Stimulated activated CD8-positive, alpha-beta memory T cell treated with anti-CD3 and anti-CD28 coated beads, Interleukin-4, amount 100 ng/mL, for 48 hours (primary cell): ENCODE measurements at places on chromosomes 6 and 20.

DNA sequence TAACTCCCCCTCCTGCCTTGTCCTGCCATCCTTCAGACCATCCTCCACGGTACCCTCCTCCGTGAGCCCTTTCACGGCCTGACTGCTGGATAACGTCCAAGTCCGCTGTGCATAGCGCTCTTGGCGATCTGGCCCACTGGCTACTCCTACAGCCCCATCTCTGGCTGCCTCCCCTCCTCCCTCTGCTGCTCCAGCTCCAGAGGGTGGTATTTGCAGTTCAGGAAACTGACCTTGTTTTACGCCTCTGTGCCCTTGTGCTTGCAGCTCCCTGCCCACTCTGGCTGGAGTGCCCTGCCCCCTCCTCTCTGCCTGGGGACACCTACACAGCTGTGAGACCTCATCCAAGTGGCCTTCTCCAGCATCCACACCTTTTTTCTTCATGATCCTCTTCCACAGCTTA lies 6.5 kb upstream of the RREB1 start:
- no peak for DNase-seq

DNA sequence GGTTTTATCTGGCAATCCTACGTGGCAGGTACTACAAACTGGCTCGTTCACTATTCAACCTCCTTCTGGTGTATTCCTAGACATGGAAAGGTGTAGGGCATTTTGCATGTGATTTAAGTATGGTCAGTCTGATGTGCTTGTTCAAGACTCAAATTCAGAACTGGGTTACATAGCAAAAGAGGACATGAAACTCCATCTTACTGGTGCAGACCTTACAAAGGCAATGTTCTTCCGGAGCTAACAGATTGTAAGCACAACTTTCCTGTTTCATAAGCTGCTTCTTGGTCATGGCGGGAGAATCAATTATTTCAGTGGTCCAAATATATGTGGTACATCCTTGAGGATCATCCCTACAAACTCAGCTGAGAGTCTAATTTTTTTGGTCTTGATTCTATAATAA lies 703.4 kb downstream of the EPM2A start:
- no peak for DNase-seq

GRCh38 chr20:46562009-46562372 lies 11.5 kb upstream of the OCSTAMP start:
- no peak for DNase-seq

DNA sequence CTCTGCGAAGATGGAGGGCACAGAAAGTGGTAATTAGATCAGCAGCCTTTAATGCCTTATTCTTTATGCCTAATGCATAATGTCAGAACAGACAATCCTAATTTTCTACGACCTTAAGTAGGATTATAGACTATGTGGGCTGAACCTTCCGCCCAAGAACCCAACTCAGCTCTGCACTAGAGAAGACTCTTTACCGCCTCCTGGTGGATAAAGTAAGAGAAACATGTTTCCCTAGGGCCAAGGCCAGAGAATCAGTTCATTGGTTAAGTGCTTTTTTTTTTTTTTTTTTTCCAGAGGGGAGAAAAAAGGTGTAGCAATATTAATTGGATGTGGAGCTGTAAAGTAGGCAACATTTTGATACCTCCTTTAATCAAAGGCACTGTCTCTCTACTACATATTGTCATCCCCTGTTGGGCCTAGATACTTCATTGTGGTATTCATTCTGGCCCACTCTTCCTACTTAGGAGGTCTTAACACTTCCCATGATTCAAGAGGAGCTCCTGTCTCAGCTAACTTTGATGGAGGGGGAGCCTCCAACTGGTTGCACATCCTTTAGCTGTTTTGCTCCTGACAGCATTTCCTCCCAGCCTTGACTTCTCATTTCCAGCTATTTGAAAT lies 124.9 kb upstream of the NRN1 start:
- no peak for DNase-seq

- no peak for DNase-seq
Measured at GRCh38 chr6:73509851-73510250, 11.0 kb downstream of the EEF1A1 start.

DNA sequence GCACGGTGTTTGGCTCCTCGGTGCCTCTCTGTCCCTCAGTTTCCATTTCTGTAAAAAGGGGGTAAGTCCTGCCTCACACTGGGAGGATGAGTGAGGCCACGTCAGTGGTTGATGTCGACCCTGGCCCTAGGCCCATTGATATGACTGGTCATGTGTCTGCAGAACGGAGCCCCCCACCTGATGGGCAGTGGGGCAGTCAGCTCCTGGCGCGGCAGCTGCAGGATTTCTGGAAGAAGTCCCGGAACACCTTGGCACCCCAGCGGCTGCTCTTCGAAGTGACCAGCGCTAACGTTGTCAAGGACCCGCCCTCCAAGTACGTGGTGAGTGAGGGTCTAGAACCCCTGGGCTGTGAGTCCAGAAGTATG lies 1.2 kb downstream of the SNX21 start:
- no peak for DNase-seq

DNA sequence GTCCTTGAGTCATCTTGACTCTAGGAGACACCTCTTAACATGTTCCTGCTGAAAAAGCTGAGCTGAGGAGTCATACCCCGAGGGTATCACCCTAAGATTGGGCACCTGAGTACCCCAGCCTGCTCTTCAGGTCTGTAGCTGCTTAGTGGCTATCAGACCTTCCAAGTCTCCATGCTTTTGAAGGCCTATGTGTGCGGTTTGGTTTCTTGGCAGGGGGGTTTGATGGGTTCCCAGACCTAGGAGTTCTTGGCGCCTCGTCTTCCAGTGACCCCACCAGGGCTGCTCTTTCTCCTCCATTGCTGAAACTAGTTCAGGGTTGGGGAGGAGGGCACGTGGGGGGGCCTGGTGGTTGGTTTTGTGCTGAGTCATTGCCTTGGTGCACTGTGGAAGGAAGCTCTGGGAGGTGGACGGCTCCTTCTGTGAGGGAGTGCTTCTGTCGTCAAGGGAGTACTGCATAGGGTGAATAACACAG lies 20.1 kb downstream of the IGF2R start:
- DNase-seq = peak; percentile 49

- no peak for DNase-seq
Measured at GRCh38 chr6:31037169-31037568, 26.9 kb downstream of the MUC22 start.

DNA sequence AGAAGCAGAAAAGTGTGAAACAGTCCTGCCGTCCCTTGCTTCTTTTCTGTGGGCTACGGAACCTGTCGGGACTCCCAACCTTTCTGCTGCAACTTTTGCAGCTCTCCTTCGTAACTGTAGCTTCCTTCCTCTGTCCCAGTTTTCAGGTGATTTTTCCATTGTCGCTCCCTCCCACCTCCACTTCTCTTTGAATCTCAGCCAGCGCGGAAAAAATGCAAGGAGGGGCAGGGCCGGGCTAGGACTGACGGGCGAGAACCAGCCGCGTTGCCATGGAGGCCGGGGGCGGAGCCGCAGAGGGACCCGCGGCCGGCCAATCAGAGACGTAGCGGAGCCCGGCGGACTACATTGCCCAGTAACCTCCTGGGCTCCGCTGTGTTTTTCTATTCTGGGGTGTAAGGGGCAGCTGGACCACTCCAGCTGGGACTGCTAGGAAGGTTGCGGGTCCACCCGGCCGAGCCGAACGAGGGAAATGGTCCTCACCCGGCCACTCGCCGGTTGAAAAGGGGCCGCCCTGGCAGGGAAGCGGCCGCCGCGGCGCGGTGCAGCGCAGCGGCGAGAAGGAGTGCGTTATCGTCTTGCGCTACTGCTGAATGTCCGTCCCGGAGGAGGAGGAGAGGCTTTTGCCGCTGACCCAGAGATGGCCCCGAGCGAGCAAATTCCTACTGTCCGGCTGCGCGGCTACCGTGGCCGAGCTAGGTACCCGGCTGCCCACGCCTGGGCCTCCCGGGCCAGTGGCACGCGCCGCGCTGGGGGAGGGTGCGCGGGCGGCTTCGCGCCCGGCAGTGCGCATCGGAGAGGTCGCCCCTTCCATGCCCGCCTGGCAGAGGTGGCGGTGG lies at the start of the genes CYP39A1 and SLC25A27:
CYP39A1 (minus strand) TSS at position 216 of the 836 bp plus-strand sequence. CDS start 236 bp downstream, outside the sequence.
SLC25A27 (plus strand) TSS at position 373 of the 836 bp plus-strand sequence; CDS start at position 591, 218 bp downstream.
- DNase-seq = peak; percentile 89

GRCh38 chr6:448296-449056 lies 56.9 kb downstream of the IRF4 start:
- DNase-seq = peak; percentile 26

DNA sequence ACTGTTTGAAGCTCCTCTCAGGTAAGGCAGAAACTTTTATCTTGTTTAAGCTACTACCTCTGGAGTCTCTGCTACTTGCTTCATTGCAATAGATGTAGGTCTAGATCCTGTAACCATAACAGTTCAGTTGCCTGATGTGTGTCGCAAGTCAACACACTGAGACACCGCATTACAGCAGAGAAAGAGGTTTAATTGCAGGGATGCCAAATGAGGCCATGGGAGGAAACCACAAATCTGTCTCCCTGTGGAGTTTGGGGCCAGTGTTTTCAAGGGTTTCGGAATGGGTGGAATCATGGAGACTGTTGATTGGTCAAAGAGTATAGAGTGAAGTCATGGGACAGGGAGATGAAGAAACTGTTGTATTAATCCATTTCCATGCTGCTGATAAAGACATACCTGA lies 57.1 kb upstream of the RBM24 start:
- DNase-seq = no peak

- no peak for DNase-seq
Measured at GRCh38 chr20:10042086-10042485, 7.3 kb downstream of the ANKEF1 start.

GRCh38 chr6:55853008-55854001 lies 22.1 kb downstream of the BMP5 start:
- DNase-seq = no peak

- no peak for DNase-seq
Measured at GRCh38 chr20:50584687-50585086, 74.5 kb downstream of the PTPN1 start.

- DNase-seq = no peak
Measured at GRCh38 chr20:1711826-1712601, 54.4 kb upstream of the SIRPG start.

- no peak for DNase-seq
Measured at GRCh38 chr6:12421596-12421995, 131.4 kb downstream of the EDN1 start.

GRCh38 chr20:46831633-46832011 lies 63.0 kb upstream of the EYA2 start:
- DNase-seq = no peak

DNA sequence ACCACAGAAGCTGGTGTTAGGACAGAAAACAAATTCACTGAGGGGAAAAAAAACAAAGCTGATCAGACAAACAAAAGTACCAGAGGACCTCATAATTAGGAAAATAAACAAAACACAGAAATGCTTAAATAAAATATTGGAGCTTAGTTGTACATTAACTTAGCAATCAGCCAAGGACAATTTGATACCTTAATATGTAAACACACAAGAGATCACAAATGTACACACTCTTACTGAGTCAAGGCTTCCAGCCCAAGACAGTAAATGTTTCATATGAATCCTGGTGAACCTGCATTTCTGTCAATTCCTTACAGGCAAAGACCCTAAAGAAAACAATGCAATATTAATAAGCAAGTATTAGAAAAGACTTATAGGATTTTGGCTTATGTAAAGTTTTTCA lies 62.0 kb upstream of the SPTLC3 start:
- no peak for DNase-seq

- DNase-seq = no peak
Measured at GRCh38 chr6:114292431-114292830, 50.4 kb downstream of the HS3ST5 start.

DNA sequence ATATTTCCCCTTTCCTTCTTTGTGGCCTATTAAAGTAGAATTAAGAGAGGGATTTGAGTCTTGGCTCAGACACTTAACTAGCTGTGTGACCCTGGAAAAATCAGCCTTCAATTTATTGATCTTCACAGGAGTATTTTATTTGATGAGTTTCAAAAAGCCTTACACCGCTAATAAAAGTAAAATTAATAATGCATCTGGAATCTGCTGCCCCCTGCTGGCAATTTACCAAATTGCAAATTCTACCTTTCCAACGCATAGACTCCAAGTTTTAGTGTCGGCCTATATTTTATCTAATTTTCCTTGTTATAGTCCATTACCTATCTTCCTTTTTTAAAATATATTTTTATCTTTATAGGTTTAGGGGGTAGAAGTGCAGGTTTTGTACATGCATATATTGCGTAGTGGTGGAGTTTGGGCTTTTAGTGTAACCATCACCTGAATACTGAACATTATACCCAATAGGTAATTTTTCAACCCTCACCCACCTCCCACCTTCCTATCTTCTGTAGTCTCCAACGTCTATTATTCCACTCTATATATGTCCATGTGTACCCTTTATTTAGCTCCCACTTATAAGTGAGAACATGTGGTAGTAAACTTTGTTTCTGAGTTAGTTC lies 46.3 kb downstream of the GOPC start:
- peak; percentile 76 for DNase-seq

DNA sequence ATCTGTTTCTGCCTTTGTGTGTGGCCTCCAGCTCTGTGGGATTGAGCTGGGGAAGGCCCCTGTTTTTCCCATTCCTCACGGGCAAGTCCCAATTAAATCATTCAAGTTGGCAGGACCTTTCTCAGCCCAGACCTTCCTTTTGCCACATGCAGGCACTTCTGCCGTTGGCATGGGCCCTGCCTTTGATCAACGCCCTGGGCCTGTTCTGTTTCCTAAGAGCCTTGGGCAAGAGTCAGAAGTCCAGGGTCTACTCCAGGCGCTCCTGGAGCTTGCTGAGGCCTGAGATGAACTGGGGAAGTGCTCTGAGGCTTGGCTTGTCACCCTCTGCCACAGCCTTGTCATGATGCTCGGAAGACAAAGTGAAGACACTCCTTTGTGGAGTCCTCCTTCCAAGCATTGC lies 7.1 kb downstream of the IP6K3 start:
- no peak for DNase-seq

GRCh38 chr6:97399208-97399607 lies 116.2 kb upstream of the MMS22L start:
- DNase-seq = no peak

GRCh38 chr20:37947943-37948342 lies 45.0 kb downstream of the VSTM2L start:
- no peak for DNase-seq

GRCh38 chr20:45890077-45890984 lies 677 bp downstream of the NEURL2 start:
- peak; percentile 72 for DNase-seq

DNA sequence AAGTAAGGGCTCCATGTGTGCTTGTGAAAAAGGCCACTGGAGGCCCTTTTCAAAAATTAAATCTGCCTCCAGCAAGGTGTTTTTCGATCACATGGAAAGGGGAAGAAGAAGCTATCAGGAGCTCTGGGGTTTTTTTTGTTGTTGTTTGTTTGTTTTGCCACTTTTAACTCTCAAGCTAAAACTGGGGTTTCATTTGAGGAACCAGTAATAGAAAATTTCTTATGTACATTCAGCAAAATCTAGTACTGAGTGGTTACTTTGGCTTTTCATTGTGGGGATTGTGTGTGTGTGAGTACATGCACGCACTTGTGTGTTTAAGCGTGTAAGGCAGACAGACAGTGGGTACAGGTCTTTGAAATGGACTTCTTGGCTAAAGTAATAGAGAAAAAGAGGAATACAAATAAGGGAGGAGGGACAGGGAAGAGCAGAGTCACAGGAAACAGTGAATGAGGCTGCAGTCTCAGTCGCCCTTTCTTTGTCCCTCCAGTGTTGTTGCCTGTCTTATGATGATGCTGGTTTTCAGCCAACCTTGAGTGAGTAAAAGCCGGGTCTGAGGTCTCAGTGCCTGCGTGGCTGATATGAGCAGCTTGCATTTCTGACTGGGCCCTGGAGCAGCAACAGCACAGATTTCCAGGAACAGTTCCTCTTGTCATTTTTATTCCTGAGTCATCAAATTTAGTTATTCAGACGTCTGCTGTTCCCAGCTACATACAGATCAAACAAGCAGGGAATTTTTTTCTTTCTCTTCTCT lies 26.2 kb downstream of the SLC16A10 start:
- DNase-seq = peak; percentile 50

- no peak for DNase-seq
Measured at GRCh38 chr20:19973961-19974629, 43.1 kb upstream of the NAA20 start.
